Activated CD4-positive, alpha-beta T cell treated with anti-CD3 and anti-CD28 coated beads for 48 hours (primary cell): ENCODE measurements at places on chromosomes 11 and 22.

- DNase-seq = no peak
Observed at GRCh38 chr22:21687685-21688259, 22.0 kb downstream of the PPIL2 start.

- DNase-seq = no peak
Observed at GRCh38 chr11:106974831-106975230, 43.4 kb downstream of the GUCY1A2 start.

DNA sequence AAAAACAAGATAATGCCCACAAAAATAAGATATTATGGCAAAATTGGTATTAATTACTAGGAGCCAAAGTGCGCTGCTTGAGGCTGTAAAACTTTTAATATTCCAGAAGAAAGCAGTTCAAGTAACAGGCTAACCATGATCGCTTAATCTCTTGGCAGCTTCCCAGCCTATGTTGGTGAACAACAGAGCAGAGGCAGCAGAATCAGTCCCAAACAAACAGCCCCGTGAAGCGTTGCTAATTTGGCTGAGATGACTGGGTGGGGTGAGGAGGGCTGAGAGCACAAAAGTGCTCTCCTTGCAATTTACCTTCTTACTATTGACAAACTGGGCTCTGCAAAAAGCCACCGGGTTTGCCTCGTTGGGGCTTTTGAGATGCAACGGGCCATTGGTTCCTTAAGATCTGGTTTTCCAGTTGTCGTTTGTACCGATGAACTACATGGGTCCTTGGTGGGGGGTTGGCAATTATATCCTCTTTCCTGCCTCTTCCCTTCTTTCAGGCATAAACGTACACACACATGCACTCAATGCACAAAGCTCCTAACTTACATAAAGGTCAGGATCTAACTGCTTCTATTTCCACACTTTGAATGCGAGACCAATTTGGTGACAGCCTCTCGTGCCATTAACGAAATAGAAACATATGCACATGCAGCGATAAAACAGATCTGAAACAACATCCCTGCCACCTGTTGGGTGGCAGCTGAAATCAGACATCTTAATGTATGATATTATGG is 407.6 kb upstream of the CADM1 start:
- no peak for DNase-seq

DNA sequence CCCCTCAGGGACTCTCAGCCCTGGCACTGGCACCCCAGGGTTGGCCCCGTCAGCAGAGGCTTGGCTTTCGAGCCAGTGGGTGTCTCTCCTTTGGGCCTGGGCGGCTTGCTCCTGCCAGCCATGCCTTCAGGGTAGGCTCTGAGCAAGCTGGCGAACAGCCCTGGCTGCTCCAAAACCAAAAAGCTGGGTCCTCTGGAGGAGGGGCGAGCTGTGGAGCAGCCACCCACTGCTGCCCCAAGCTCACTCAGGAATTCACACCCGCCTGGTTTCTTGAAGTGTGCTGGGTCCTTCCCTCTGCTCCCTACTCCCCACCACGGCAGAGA is 6.2 kb downstream of the YDJC start:
- no peak for DNase-seq

DNA sequence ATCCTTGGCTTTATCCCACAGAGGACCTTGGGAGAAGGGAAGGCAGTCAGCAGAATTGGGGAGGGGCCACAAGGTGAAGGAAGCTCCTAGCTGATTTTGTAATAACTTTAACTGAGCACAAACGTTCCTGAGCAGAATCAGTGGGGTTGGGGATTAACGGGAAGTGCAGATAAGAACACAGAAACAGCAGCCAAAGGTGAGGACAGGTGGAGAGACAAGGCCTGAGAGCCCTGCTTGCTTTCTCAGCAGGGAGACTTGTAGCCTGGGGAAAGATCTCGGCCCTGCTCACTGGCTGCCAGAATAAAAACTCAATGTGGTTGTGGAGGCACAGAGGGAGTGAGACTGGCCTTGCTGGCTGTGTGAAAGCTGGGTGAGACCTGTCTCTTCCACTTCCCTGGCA is 265.2 kb upstream of the FAT3 start:
- DNase-seq = no peak

DNA sequence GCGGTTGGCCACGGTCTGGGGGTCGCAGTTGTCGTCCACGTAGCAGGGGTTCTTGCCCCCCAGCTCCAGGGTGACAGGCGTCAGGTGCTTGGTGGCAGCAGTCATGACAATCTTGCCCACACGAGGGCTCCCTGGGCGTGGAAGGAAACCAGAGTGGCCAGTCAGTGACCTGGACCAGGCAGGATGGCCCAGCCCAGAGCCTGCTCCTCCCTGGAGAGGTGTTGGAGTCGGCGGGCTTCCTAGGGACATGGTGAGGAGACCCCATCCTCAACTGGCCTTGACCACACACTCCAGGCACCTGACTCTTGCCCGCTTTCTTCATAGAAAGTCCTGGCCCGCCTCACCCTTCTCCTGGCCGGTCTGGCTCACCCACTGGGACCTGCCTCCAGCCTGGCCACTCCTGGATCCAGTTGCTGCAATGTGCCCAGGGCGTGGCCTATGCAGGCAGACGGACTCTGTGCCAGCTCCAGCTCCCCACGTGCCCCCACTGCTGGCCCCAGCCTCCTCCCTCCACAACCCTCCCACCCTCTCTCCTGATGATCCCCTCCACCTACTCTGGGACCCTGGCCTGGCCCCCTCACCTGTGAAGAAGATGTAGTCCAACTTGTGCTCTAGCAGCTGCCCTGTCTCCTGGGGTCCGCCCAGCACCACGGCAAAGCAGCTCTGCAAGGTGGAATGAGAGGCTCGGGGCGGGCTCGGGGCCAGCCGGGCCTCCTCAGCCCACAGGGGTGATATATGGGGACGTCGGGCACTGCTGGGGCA is 8.7 kb downstream of the ALDH3B2 start:
- DNase-seq = no peak

- peak; percentile 30 for DNase-seq
Observed at GRCh38 chr11:12174477-12175143, 64.2 kb downstream of the MICAL2 start.

- DNase-seq = no peak
Observed at GRCh38 chr11:14041040-14041439, 78.5 kb downstream of the SPON1 start.

GRCh38 chr11:122895563-122895962 is 13.0 kb downstream of the JHY start:
- DNase-seq = no peak

- DNase-seq = peak; percentile 2
Observed at GRCh38 chr11:2789791-2790567, 90.2 kb upstream of the KCNQ1OT1 start.

- no peak for DNase-seq
Observed at GRCh38 chr11:61442616-61443015, 12.7 kb downstream of the SDHAF2 start.

GRCh38 chr11:115217726-115218311 is 286.4 kb downstream of the CADM1 start:
- no peak for DNase-seq
